ENCODE measurements at places on chromosomes 7 and 10.

DNA sequence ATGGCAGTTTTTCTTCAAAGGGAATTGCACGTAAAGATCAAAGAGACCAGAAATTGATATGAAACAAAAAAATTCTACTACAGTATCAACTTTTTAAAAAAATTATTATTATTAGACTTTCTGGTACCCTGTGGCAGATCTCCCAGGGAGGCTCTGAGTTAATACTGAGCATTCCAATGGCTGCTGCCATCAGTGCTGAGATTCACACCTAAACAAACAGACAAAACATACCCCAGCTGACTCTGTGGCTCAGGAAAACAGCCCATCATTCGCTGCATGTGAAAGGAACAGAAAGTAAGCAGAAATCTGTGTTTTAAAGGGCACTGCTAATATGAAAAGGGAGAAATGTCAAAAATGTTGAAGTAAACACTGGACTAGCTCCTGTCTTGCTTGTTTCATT, 118.4 kb downstream of the GRM3 start:
- no peak for DNase-seq

DNA sequence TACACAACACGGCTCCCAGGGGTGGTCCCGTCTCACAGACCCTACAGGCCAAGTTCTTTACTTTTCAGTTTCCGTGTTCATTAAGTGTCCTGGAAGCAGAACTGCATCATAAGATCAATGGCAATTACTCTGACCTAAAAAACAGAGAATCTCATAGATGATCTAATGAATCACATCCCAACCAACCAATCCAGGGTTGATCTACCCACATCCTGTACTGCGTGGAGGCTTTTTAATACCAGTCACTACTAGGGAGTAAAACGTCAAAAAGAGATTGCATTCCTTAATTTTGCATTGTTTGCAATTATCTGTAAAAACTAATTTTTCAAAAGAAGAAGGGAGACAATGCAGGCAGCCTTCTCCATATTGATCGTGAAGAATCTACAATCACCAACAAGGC, 72.6 kb downstream of the PARD3 start:
- DNase-seq: no peak

DNA sequence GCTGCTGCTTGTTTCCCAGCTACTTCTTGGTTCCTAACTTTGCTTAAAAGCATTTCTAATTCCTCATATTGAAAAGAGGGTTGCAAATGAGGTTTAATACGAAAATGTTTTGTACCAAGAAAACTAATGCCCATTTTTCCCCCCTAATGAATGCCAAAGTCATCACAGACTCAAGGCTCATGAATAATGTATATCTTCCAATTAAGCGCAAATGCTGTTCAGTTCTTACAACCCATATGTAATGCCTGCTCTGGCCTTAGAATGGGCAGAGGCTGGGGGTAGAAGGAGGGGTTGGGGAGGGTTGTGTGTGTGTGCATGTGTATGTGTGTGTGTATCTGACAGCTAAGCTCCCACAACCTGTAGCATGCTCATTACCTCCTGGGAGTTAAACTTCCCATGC, 901.7 kb downstream of the KCNMA1 start:
- no peak for DNase-seq

- no peak for DNase-seq
Measured at GRCh38 chr10:124671486-124672075, 72.6 kb downstream of the FAM53B start.

- no peak for DNase-seq
Measured at GRCh38 chr10:27072436-27073114, 27.7 kb downstream of the ANKRD26 start.

DNA sequence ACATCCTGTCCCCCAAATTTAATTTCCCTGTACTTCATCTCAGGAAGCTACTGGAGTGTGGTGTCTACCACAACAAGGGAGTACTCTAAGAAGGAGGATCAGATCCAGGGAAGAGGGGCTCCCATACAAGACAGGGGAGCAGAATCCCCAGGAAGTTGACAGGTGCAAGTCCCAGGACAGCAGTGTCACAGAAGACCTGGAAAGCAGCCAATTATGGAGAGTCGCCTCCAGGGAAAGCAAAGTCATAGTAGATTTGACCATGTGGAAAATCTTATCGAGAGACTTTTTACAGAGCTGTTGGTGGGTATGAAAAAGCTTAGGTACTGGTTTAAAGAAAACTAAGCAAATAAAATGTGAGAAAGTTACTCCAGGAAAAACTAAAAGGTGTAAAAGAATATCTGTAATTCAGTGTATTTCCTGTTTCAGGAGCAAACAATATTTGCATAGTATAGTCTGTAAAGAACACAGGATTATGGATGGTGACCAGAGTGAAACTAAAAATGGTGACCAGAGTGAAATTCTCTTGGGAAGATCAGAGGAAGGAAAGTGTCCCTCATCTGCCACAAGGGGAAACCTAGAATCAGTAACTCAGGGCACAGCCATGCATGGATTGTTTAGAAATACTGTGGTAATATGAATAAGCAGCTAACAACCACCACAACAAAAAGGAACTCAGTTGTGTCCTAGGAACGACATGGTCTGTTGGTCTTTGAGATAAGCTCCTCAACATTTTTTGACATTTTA, 44.5 kb downstream of the LANCL2 start:
- DNase-seq: no peak

- peak; percentile 16 for DNase-seq
Measured at GRCh38 chr10:88791924-88792323, 10.6 kb upstream of the LIPM start.

DNA sequence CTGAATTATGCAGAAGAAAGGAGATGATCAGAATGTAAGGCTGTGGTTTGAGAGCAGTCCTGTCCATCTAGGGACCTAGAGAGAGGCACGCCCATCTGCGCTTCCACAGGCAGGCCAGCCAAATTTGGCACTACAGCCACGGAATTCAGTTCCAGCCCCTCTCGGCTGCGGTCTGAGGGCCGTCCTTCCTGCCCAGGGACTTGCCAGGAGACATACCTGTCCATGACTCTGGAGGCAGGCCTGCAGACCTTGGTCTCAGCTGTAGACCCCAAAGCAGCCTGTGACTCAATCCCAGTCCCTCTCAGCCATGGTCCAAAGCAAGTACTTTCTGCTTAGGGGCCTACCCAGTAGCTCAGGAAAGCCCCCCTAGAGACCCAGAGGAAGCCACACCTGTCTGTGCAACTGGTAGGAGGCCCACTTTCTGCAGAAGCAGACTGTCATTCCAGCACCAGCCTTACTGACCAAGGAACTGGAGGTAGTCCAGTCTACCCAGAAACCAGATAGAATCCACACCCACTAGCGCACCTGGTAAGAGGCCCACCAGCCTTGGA, 720.9 kb downstream of the PARD3 start:
- no peak for DNase-seq

DNA sequence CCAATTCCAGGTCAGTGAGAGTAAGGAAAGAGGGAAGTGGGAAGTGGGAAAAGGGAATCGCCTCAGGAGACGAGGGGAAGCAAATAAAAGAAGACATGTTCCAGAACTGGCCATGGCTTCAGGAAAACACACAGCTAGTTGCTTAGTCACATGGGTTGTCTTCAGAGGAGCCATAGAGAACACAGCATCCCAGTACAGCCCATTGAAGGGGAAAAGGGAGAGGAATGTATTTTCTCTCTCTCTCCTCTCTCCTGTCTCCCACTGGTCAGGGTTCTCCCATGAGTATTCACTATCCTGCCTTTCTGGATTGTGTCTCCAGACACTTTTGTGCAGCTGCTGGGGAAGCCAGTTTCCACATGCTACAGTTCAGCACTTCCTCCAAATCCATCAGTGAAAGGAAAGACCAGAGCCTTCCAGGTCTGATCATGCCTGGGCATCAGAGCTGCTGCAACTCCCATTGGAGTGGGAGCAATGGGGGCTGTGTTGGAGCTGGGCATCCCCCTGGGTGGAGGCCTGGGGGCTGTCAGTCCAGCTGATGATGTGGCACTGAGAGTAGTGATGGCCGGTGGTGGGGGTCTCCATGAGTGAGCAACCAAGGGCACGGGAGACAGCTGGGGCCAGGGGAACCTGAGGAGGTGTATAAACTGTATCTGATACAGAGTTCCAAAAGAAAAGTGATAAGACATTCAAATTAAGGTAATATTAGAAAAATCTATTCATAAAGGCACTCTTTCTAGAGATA, 38.6 kb downstream of the MAP3K8 start:
- DNase-seq: no peak

DNA sequence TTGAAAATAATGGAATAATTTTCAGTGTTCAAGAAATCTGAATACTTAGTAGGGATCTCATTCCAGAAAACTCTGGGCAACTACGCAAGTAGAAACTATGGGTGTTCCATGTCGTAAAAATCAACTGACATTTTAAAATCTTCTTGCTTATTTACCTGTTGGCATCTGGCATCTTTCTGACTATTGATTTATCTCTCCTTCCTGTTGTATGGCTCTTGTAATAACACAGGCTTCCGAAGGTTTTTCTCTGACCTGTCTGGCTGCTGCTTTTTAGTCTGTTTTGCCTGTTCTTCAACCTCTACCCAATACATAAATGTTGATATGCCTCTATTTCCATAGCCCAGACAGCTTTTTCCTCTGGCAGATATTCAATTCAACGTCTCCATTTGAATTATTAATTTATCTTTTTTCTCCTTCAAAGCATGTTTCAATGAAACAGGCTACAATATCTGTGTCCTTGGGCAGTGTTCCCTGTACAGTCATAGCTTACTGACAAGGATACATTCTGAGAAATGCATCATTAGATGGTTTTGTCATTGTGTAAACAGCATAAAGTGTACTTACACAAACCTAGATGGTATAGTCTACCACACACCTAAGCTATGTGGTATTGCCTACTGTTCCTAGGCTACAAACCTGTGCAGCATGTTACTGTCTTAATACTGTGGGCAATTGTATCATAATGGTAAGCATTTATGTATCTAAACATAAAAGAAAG, 105.9 kb upstream of the ETV1 start:
- no peak for DNase-seq

DNA sequence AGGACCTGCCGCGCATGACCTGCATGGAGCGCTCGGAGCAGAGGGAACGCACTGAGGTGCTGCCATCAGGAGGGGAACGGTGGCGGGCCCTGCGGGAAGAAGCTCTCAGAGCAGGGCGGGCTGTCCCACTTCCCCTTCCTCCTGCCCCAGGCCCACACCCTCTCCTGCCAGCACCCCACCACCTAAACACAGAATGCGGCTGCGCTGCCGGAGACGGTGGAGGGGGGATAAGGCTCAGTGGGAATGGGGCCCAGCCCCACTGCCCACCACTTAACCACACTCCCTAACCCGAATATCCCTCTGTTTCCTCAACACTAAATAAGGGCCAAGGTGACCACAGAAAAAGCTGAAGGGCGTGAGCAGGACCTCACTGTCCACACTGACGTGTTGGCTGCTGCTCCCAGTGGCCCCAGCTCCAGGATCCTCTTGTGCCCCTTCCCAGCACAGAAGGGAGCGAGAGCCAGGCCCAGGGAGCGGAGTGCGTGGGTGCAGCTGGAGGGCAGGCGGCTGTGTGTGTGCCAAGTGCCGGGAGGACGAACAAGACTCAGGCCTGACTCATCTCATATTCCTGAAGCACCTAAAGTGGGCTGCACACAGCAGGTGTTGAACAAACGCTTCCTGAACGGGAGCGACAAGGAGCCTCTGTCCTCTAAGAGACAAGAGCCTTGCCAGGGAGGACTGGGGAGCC, 116.8 kb downstream of the MAD1L1 start:
- DNase-seq: no peak

- no peak for DNase-seq
Measured at GRCh38 chr10:20855398-20856038, 41.6 kb downstream of the NEBL start.

- peak; percentile 92 for DNase-seq
Measured at GRCh38 chr7:148262721-148263229, 327.8 kb upstream of the C7orf33 start.

DNA sequence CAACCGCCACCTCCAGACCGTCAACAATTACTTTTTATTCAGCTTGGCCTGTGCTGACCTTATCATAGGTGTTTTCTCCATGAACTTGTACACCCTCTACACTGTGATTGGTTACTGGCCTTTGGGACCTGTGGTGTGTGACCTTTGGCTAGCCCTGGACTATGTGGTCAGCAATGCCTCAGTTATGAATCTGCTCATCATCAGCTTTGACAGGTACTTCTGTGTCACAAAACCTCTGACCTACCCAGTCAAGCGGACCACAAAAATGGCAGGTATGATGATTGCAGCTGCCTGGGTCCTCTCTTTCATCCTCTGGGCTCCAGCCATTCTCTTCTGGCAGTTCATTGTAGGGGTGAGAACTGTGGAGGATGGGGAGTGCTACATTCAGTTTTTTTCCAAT, 146.6 kb downstream of the CHRM2 start:
- no peak for DNase-seq

- DNase-seq: no peak
Measured at GRCh38 chr7:85274454-85274853, 87.6 kb upstream of the SEMA3D start.

DNA sequence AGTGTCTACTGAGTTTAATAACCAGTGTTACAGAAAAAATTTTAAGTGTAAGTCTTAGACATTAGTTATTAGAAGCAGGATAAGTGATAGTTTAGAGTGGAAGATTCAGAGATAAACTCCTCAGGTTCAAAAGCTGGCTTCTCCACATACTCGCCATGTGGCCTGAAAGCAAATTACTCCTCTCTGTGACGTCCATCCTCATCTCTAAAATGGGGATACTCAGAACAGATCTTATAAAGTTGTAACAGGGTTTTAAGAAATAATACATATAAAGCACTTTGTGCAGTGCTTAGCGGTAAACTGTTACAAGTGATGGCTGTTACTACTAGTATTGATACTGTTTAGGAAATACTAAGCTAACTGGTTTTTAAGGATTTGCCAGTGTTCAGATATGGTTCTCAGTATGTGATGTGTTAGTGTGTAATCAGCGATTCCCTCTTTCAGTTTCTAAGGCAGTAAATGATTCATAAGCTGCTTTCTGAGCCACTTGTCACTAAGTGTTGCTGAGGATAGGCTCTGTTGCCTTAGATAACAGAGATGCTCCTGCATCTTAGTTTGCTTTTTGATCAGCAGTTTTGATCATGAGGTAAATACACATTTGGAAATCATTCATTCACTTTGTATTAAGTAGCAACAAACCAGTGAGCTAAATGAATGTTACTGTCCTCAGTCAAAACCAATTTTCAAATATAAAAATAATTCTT, 58.7 kb downstream of the CYP51A1 start:
- DNase-seq: no peak

DNA sequence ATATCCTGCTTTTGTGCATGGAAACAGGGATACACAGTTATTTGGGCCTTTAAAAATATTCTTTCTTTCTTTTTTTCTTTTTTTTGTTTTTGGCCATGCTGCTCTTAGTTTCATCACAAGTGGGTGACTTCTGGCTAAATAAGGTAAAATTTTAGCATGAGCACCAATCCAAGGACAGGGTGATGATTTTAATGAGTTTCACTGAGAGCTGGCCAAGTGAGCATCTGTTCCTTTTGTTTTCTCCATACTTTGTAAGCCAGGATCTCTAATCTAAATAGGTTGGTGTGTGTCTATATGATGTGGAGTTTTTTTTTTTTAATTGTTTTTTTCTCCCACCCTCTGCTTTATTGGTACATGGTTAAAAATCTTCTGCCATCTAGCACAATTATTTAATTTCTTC, 106.8 kb downstream of the POLL start:
- no peak for DNase-seq

DNA sequence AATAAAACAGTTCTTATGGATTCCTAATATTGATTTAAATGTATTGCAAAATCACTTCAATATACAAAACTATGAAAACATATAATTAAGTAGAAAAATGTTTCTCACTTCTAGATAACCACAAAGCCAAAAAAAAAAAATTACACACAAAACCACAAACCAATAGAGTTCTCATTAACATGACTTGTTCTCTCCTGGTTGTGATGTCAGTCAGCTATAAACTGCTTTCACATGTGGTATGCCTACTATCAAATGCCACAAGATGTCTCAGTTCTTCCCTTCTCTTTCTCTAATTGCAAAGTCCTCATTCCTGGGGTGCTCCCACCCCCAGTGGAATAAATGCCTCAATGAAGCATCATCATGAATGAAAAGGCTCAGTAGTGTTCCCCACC, 16.6 kb downstream of the GNAI1 start:
- DNase-seq: no peak

All from neural crest cell (in vitro differentiated cells).